ENCODE measurements at places on chromosomes 2 and 18.

DNA sequence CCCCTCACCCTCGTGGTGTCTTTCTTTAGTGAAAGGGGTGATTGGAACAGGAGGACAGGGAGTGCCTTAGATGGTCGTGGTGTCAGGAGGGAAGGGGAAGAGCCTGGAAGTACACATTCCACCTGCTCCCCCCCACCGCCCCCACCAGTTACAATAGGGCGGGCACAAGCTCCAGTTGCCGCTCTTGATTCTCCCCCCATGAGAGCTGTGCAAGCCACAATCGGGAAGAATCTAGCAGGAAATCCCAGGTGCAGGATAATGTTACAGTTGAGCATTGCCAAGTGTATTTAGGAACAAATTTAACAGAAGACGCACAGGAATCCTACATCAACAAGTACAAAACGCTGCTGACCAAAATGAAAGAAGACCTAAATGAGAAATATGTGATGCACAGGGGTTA is 73.6 kb downstream of the ASAP2 start:
- DNase-seq: no peak

DNA sequence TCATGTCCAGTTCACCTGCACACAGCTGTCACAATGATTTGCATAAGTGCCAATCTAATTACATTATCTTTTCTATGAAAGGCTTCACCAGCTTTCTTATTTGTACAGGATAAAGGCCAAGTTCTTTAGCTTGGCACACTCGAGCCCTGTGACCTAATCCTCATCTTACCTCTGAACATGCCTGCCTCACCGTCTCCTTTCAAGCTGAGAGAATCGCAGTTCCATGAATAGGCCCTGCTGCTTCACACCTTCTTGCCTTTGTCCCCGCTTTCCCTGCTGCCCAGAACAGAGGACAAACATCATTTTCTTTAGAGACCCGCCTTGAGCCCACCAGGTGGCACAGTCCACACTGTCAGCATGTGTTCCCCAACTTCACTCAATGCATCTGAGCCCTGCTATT is 1094.7 kb downstream of the BCL11A start:
- DNase-seq: no peak

GRCh38 chr2:231565887-231566594 is 26.6 kb upstream of the TEX44 start:
- no peak for DNase-seq

GRCh38 chr2:72106978-72107377 is 40.7 kb downstream of the CYP26B1 start:
- DNase-seq: no peak

DNA sequence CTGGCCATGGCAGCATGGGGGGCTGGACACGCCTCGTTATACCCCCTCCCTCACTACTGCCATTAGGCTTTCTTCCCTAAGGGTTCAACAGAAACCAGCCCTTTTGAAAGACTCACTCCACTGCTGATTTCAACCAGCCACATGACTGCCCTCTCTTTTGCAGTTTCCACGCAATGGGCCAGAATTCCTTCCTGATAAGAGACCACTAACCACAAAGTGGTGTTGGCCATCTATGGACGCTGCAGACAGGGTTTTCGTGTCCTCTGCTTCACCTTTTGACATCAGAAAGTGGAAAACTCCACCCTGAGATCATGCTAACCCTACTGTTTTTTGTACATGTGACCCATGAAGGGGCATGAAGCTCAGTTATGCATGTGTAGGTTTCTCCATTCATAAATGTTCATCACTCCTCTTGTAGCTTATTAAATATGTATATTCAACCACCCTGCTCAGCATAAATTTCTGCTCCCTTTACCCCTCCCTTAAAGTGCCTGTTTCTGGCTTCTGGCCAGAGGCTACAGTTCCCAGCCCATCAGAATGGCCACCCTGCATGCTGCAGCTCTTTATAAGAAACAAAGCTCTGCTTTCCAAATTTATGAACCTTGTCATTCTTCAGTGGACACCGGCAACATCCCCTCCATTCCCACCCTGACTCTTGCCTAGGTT is 106.6 kb upstream of the MSH6 start:
- no peak for DNase-seq

DNA sequence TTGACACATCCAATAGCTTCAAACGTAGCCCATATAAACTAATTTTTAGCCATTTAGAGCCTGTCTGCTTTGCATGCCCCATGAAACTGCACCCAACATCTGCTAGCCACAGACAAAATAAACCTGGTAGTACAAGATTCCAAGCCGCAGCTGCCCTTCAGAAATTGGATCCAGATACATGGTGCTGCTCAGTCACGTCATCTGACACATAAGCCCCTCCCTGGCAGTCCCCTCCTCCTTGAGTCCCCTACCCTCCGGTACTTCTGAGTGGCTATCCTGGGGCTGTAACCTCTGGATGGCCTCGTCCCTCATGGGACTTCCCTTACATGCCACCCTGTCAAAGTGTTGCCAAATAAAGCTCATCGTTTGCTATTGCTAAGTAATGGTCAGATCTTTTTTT is 33.8 kb downstream of the PROC start:
- DNase-seq: no peak

GRCh38 chr2:234514099-234514498 is 17.2 kb upstream of the ARL4C start:
- DNase-seq: no peak

DNA sequence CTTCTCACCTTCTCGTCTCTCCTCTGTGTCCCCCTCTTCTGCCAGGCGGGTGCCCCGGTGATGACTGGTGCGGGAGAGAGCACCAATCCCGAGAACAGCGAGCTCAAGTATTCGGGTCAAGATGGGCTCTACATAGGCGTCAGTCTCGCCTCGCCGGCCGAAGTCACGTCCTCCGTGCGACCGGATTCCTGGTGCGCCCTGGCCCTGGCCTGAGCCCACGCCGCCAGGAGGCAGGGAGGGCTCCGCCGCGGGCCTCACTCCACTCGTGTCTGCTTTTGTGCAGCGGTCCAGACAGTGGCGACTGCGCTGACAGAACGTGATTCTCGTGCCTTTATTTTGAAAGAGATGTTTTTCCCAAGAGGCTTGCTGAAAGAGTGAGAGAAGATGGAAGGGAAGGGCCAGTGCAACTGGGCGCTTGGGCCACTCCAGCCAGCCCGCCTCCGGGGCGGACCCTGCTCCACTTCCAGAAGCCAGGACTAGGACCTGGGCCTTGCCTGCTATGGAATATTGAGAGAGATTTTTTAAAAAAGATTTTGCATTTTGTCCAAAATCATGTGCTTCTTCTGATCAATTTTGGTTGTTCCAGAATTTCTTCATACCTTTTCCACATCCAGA is 31.3 kb downstream of the GATA6 start:
- DNase-seq: no peak

DNA sequence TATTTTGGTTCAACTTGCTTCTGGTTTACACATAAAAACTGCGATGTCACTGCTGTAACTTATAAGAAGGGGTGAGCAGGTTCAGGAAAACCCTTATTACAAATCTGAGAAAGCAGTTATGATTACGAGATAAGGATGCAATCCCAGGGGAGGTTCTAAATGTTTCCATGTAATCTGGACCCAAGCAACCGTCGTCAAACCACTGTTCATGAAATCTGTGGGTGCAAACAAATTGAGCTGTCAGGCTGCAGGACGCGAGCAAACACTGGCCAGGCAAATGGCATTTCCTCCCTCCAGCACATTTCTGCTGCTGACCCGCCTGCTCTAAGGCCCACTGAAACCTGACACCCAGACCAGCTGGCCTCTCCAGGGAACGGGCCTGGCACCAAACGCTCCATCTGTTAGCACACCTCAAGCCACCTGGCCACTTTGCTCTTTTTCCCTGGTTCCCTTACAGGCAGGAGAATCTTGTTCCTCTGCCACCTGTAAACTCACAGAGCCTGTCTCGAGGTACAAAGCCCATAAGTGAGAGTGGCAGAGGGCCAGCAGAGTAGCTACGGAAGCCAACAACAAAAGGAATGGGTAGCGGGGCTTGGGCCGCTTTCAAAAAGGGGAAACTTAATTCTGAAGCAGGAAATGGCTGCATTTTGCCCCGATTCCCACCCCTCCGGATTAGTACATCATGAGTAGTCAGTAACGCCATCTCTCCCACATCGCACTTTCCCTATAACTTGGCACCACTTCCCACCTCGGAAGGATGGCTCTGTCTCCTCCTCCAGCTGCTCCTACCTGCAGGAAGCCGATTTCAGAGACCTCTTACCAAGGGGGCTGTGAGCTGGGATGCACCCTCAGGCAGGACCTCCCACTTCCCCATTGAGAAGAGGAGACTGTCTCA is 26.5 kb downstream of the CRACDL start:
- DNase-seq: no peak

- no peak for DNase-seq
These were observed 891 bp downstream of the CAB39 start for GRCh38 chr2:230713331-230714135.

- DNase-seq: no peak
These were observed 22.7 kb upstream of the RNF149 start for GRCh38 chr2:101331202-101331601.

DNA sequence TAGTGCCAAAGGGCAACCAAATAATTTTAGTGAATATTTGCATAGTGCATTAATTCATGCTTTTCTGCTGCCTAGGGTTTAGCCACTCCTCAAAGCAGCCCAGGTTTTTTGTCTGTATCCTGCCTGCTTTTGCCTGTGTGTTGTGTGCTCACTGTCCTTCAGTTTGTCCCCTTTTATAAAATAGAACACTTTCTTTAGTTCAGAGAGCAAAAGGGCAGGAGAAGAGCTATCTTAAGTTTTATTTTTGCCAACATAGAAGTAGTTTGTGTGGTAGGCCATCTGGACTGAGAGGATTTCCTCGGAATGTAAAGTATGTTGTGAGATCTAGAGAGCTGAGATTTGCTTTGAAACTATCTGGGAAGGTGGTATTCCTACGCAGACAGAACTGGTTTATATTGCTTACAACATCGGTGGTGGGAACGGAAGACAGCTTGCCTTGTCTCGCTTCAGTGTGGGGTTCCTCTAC is 64.9 kb downstream of the EML4 start:
- no peak for DNase-seq

- DNase-seq: no peak
These were observed 140.7 kb downstream of the RNF144A start for GRCh38 chr2:7057865-7058400.

DNA sequence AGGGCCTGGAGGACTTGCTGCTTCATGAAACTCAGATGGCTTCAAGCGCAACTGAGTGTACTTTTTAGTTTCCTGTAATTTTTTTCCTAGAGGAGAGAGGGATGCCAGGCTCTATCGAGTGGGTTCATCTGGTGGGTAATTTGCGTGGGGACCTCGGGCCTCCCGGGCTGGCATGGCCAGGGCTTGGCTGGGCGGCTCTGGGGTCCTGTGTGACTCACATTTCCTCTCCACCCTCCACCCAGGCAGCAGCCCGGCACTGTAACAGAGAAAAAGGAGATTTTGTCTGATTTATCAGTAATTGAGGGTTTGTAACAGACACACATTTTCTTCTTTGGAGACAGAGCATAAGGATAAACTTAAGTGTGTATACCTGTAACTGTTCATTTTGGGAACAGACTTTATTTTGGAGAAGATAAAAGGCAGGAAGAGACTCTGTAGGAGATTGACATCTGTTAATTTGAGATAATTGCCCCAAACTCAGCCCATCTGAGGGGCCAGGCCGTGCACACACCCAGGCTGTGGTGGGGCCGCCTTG is 64.3 kb downstream of the NFATC1 start:
- DNase-seq: no peak

GRCh38 chr2:37586663-37587317 is 84.7 kb downstream of the CDC42EP3 start:
- no peak for DNase-seq

DNA sequence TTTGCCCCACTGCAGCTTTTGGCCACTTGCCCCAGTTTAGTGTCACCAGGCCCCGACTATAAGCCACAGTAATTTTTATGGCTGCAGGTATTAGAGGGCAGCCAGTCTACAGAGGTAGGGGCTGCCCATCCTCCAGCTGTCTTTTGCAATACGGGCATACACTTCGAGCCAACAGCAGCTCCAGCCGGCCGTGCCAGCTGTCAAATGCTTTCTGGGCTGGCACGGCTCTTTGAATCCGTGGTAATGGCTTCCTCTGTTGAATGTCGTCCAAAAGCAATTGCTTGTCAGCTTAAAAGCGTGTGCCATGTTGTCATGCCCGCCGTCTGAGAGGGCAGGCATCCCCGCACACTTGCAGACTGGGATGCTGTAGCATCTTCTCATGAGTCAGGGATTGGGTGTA is 41.3 kb downstream of the BCL2L11 start:
- DNase-seq: peak; percentile 92

DNA sequence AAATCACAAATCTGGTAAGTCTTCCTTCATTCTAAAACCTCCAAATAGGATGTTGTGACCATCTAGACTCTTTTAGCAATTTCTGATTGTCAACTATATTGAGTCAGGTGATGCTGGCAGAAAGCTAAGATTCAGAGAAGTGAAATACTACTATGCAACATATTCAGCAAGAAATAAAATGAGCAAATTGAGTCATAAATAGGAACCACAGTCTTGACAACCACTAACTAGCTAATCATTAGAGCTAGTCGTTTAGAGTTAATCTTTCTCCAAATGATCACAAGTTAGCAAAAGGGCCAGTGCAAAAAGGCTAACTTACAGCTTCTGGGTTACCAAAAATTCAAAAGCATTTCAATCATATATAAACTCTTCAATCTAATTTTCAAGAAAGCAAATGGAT is 54.5 kb downstream of the ROCK1 start:
- no peak for DNase-seq

DNA sequence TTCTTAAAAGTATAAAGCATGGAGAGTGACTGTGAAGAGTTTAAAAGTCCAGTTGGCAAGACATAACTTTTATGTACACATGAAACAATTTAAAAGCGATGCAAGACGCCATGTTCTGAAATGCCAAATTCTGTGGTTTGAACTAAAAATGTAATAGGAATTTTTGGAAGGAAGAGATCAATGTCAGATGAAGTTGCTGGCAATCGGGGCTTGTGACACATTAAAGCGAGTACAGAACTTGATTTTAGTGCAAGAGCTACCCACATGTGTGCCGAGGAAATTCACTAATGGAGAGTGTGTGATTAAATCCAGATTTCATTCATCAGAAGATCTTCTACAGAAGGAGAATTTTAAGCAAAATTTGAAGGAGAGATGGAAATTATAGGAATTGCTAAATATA is 220.2 kb upstream of the CCDC68 start:
- no peak for DNase-seq

DNA sequence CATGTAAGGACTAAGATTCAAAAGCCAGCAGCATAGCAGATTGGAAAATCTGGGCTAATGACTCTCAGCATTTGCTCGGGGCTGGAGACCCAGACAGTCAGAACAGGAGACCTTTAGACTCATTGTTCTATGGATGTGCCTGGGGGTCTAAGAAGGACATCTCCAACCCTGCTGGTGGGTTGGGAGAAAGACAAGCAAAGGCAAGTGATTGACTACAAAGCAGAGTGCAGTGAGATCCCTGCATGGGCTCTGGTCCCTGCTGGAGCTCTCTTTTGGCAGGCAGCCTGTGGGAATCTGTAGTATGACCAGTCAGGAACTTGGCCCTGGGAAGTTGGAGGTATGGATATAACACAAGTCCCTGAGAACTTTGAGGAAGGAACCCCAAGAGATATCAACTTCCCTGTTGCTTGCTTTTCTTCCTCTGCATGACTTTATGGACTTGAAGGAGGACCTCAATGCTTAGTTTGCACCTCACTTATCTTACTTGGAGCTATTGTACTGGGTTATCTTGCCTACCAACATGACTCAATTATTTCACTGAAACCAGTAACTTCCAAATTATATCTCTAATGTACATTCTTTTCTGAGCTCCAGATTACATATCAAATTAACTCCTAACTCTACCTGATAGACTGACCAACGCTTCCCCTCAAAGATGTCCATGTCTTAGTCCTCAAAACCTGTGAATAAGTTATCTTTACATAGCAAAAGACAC is 236.0 kb downstream of the CYRIA start:
- DNase-seq: no peak
